ENCODE measurements at places on chromosomes 16 and 17.

- no peak for DNase-seq
Measured at GRCh38 chr17:38603786-38604478, 1.8 kb downstream of the SRCIN1 start.

DNA sequence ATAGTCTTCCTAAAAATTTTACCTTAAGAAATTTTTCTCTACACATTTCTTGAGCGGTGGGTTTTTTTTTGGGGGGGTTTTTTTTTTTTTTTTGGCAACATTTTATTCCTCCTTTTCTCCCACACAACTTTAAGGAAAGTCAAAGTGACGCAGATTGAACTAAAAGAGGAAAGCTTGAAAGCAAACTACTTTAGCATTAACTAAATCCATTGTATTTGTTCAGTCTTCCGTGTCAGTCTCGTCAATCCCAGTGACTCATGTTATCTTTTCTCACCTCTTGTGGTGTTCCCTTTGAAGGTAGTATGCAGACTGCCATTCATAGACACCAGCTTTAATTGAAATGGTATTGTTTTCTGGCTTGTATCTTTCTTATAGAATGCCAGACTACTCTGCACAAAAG lies 39.3 kb downstream of the TADA2A start:
- DNase-seq = no peak

DNA sequence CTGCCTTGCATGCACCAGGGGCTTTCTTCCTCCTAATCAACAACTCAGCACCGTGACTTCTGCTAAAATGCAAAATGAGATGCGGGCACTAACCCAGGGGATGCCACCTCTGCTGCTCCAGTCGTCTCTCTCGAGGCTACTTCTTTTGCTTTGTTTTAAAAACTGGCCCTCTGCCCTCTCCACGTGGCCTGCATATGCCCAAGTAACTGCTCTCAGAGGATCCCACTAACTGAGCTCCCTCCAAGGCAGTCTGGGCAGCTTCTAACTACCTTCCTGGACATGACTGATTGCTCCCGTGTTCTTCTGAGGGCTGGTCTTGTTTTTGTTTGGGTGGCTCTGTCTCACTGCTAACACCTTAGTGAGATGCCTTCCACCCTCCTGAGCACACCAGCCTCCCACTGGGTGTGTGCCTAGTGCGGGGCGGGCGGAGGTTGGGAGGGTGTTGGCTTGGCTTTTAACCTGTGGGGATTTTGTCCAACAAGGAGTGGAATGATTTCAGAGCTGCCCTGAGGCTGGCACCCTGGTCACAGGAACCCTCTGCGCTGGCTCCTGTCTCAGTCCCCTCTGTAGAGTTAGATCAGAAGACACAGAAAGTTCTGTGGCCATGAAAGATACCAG lies 8.9 kb upstream of the LGALS9 start:
- DNase-seq = no peak

DNA sequence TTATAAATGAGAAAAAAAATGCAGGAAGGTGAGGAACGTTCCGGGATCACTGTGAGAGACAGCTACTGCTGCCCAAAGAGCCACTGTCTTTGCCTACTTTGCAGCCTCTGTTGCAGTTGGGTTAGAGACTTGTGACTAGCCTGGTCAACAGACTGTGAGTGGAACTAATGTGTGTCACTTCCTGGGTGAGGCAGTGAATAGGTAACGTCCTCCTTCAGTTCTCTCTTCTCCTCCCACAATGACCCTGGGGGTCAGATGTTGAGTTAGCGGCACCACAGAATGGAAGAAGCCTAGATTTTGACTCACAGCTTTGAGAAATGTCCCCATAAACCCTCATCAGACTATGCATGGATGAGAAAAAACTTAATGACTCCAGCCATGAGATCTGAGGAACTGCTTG lies 5.2 kb downstream of the C16orf46 start:
- DNase-seq = no peak

DNA sequence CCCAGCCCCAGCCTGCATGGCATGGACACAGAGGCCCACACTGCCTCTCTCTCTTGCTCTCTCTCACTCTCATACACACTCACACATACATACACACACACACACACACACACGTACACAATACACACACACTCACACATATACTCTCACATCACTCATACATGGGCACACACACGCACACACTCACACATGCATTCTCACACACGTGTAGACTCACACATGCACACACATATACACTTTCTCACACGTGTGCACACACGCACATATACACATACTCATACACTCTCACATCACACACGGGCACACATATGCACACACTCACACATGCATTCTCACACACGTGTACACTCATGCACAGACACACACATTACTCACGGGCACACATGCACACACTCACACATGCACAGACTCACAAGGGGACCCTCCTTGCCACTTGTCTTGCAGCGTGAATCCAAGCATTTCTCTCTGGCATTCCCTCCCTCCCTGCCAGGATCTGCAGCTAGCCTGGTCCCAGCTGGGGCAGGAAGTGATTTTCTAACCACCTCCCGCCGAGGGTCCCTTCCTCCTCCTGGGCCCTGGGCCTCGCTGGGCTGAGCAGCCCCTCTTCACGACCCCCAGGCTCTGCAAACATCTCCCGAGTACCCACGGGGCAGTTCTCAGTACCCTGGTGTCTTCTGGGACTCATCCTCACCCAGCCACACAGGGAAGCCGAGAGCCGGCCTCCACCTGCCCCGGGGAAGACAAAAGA lies 37.5 kb downstream of the IL21R start:
- no peak for DNase-seq

DNA sequence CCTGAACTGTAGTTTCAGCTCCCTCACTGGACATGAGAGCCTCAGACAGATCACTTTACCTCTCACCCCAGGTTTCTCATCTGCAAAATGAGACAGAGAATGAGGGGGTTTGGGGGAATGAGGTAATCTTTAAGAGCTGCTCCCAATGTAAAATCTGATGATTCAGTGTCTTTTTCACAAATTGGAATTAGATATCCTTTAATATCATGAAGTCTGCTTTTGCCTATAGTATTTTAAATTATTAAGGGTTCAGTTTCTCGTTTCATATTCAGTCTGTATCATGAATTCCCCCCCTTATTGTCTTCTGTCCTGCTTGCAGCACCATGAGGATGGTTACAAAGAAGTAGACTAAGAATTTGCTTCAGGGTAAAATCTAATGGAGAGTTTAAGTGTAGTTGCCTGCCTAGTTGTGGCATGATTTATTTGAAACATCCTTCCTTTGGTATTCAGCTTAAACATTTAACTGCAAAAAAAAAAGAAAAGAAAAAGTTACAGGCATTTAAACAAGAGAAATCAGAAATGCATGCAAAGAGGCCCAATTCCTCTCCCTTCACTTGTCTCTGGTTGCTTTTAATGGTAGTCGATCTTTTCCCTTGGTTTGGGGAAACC lies 77.3 kb downstream of the WNT3 start:
- no peak for DNase-seq
